ENCODE measurements at places on chromosomes 5 and 9.

- DNase-seq, result no peak
Measured at GRCh38 chr5:32323741-32324140, 11.0 kb upstream of the MTMR12 start.

DNA sequence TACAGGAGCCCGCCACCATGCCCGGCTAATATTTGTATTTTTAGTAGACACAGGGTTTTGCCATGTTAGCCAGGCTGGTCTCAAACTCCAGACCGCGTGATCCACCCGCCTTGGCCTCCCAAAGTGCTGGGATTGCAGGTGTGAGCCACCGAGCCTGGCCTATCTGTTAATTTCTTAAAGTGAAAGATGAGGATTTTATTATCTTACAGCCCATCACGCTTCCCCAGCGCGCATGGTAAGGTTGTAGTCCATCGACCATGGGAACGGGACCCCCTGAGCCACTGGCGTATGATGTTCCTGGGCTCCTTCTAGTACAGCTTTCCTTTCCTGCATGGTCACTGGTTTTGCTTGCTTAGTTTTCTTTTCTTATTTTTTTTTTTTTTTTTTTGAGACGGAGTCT lies 8.7 kb downstream of the CDHR2 start:
- DNase-seq, result no peak

DNA sequence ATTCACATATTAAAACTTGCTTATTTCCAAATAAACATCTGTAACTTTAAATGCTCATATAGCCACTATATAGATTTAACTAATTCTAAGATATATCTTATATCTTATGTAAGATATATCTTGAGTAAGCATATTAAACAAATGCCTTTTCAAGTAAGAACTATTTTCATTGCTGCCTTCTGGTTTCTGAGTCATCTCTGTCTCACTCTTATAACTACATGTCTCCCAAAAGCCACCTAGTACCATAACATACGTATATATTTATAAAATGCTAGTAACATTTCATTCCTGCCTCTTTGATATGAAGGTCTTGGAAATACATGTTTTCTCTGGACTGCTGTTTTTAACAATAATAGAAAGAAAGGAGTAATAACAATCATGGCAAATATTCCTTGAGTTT lies 429.5 kb downstream of the DTWD2 start:
- no peak for DNase-seq

- no peak for DNase-seq
Measured at GRCh38 chr5:167451076-167451475, 840.4 kb upstream of the WWC1 start.

DNA sequence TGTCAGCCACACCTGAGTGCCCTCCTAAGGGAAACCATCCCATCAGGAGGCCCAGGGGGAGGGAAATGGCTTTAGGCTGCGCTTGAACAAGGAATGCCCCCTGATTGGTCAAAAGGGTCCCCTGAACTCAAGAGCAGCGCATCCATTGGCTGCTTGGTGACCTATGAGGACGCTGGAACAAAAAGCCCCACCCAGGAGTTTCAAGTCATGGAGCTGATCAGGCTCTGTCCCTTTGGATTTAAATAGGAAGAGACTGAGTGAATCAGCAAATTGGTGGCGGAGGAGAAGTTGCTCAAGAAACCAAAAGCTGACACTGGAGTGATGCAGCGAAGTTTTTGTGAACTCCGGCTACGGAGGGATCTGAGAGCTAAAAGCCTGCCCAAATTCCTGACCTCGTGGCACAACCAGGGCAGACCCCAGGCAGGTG lies 66.7 kb downstream of the SMIM23 start:
- no peak for DNase-seq

DNA sequence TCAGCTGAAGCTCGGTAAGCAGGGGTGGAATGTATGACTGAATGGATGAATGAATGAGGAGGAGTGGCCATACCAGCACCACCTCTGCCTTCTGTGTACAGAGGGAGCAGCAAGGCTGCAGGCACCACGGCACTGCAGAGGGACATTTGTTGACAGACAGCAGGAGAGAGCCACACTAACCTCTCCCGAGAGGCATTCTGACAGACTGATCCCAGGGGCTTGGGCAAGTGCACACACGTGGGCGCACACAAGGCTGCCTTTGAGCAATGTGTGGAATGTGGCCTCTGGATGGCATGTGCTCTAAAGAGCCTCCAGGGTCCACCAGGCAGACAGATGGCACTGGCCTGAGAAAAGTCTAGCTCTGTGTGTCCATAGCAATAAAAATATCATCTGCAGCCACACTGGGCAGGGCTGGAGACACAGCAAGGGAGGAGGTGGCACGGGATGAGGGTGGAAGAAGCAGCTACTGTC lies 111.8 kb downstream of the ACTL7B start:
- DNase-seq, result no peak

DNA sequence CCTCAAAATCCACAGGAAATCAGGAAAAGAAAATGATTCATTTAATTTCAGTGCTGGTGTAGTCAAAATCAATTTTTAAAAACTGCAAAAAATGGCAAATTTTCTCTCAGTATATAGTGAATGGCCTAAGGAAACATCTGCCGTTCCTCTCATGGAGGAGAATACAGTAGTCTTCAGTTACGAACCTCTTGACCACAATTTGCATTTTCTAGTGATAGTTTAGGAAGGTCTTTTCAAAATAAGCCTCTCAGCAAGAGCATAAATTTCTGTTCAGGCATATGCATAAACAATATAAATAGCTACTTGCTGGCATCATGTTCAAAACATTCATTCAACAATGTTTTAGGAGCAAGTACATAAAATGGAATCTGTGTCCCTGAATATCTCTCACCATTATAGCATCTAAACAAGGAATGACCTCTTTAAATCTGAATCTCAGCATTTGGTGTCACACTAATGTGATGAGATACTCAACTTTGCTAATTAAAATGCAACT lies 33.5 kb downstream of the HAPLN1 start:
- no peak for DNase-seq

DNA sequence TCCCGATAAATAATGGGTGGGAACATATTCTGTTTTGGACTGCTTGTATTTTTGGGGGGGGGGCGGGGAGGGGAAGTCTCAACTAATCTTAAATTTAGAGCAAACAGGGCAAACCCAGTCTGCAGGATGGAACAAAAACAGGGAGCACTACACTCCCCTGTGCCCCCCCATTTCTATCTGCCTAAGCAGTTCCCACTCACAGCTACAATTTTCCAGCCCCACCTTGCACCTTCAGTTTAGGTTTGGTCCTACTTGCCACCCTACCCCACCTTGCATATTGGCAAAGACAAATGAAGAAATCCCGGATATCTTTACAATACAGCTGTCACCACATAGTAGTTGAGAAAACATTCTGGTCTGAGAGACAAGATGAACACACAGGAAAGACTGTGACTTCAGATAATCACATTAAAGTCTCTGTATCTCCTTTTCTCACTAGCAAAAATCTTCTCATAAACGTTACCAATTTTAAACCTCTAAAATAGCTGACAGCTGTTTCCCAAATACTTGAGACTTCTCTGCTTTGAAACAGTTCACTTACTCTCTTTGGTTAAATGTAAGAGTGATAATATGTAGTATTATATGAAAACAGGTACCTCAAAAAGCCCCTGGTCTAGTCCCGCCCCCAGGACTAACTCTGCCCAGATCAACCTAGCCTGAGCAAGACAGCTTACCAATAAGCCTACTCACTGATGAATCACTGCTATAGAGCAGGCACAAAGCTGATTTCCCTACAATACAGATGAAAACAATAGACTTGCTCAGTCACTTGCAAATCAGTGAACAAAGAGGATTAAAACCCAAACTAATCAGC lies 5.2 kb upstream of the RAPGEF6 start:
- peak; percentile 19 for DNase-seq

GRCh38 chr5:172031894-172032461 lies 25.5 kb upstream of the FBXW11 start:
- no peak for DNase-seq
